CD4-positive, alpha-beta T cell treated with Interleukin-6 at 100 ng/mL for 8 hours (primary cell): ENCODE measurements at places on chromosomes 3 and 15.

DNA sequence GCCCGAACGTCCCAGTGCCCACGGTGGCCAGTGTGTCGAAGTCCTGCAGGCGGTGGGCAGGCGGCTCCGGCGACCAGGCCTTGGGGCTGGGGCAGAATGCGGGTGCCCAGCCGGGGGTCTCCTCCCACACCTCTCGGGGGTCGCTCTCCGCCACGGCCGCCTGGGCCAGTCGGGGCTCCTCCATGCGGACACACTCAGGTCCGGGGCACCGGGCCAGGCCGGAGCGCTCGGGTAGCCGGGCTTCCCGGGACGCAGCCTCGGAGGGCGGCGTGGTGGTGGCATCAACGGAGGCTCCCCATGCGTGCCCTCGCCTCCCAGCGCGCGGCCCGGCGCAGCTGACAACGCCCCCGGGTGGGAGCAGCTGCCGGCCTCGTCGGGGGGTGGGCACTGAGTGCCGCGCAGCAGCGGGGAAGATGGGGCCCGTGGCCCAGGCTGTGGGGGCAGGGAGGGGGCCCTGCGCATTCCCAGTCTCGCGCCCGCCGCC is 30.1 kb upstream of the CERS3 start:
- no peak for DNase-seq

DNA sequence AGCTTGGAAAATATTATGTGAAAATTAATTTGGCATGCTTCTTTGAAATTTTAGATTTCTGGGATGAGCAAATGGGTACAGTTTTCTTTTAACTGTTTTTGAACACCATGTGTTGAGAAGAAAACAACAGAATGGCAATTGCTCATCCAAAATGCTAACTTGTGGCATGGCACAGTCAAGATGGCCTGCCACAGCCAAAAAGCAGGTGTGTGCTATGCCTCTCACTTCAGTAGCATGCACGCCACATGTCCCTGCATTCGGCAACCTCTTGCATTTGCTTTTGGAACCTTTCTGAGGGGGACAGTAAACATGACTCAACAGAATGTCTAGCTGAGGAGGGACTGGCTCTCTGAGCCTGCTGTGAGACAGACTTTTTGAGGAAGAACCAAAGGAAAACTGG is 138.5 kb downstream of the TIGIT start:
- DNase-seq: no peak

GRCh38 chr15:61155741-61156700 is 73.1 kb downstream of the RORA start:
- DNase-seq: no peak

GRCh38 chr3:23442598-23443383 is 239.7 kb downstream of the UBE2E2 start:
- peak; percentile 31 for DNase-seq

- DNase-seq: no peak
Observed at GRCh38 chr15:69579950-69580618, 127.5 kb downstream of the RPLP1 start.

DNA sequence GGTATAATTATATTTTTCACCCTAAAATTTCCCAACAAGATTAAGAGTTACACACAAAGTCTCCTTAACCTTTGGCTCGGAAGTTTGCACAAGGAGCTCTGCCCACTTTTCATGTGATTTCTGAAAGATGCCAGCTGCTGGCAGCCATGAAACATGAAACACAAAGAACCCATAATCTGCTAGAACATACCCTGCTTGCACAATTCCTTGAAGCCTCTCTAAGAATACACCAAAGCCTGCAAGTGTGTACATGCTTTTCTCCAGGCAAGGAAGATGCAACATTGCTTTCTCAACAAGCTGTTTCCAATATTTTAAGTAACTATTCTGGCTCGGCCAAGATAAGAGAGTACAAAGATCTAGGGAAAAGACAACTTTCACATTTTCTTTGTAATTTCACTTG is 182.0 kb upstream of the WNT5A start:
- DNase-seq: no peak

GRCh38 chr15:71532994-71533393 is 277.4 kb upstream of the NR2E3 start:
- DNase-seq: no peak

DNA sequence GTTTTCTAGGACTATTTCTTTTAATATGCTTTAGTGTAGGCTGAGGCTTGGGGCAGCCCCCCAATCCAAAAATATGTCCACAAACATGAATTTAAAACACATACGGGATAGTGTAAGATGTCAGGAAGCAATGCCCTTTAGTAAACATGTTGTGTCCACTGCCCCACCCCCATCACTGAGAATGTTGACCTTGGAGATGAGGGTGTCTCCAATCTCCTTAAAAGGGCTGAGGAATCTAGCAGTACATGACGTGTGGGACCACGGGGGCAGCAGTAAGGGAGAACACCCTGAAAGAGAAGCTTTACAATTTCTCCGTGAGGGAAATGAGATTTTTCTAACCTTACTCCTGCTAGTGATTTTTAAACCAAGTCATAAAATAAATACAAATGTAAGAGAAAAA is 84.7 kb downstream of the SQOR start:
- no peak for DNase-seq

- peak; percentile 50 for DNase-seq
Observed at GRCh38 chr3:187101184-187102072, 37.9 kb downstream of the RPL39L start.

- DNase-seq: no peak
Observed at GRCh38 chr3:148727231-148727630, 29.5 kb downstream of the AGTR1 start.

DNA sequence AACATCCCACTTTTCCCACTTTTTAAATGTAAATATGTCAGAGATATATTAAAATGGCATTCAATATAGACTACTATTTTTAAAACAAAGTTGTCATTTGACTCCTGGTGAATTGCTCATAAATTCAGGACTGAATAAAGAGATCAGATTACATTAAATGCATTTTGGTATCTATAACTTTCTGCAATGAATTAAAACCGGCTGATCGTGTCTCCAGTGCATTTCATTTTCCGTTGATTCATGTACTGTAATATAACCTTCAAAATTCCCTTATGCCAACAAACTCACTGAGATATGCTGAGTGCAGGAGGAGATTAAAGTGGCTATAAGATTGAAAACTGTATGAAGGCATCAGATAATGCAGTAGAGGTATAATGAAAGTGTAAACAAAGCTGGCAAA is 361.1 kb upstream of the CDIN1 start:
- no peak for DNase-seq

DNA sequence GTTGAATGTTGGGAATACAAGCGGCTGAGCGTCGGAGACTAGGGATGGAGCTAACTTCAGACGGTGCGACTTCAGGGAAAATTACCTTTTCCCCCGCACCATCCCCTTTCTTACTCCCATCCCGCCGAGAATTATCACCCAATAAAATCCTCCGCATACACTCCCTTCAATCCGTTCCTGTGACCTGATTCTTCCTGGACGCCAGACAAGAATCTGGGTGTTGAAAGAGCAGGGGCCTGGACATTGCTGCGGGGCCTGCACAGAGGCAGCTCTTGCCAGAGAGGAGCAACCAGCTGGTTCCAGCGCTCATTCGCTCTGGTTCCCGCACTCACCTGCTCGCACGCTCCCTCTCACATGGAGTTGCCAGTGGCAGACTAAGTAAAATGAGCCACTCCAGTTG is 241.9 kb downstream of the ALCAM start:
- DNase-seq: no peak

- no peak for DNase-seq
Observed at GRCh38 chr15:45101749-45102148, 12.2 kb downstream of the DUOX2 start.

- DNase-seq: no peak
Observed at GRCh38 chr15:83578691-83579090, 75.2 kb upstream of the ADAMTSL3 start.

DNA sequence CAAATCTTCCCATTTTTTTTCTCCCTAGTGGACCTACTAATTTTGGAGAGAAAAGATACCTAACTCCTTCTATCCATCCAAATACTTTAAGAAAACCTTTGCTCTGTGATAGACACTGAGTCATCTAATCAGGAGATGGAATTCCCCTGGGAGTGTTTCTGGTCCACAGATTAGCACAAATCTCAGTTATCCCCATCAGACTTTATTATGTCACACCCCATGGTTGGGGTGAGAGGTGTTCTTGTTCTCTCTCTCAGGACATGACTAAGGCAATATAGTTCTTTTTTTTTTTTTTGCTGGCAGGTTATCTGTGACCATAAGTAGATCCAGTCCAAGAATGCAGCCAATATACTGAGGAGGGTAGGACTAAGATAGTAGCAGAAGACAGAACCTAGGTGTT is 15.8 kb downstream of the SLC9A9 start:
- DNase-seq: no peak

GRCh38 chr3:12752809-12753208 is 6.2 kb downstream of the TMEM40 start:
- no peak for DNase-seq

- DNase-seq: no peak
Observed at GRCh38 chr3:186882150-186882524, 39.6 kb downstream of the ADIPOQ start.

- no peak for DNase-seq
Observed at GRCh38 chr15:29196290-29196689, 73.3 kb downstream of the NSMCE3 start.

DNA sequence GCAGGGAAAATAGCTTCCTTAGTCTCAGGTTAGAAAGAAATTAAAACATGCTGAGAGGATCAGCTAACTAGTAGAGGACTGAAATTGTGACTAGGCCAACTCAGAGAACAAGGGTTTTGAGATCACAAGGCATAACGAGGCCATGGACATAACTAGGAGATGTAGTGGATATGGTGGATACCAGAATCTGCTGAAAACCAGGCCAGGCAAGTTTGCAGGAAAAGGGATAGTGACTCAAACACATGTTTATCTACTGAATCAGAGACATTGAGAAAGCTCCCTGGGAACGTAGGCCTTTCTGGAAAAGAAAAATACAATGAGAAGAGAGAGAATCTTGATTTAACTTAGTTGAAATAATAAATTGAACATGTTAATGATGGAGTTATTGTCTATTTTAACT is 326.5 kb upstream of the GBE1 start:
- no peak for DNase-seq

DNA sequence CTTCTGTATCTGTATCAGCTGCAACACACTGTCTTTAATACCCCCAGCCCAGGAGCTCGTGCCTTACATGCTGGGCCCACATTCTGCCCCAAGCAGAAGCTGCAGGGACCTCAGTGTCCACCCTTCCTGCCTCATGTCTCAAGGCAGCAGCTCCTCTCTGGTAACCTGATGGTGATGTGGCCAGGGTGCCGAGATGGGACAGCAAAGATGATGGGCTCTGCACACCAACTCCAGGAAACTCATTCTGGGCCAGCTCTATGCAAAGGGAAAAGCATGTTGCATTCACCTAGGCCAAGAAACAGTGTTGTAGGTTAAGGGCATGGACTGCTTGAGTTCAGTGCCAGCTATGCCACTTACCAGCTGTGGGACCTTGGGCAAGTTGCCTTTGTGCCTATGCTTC is 79.5 kb upstream of the PRR23C start:
- no peak for DNase-seq

- no peak for DNase-seq
Observed at GRCh38 chr3:40615918-40616819, 91.4 kb downstream of the ZNF621 start.

- DNase-seq: no peak
Observed at GRCh38 chr3:55180936-55181535, 253.2 kb upstream of the LRTM1 start.

DNA sequence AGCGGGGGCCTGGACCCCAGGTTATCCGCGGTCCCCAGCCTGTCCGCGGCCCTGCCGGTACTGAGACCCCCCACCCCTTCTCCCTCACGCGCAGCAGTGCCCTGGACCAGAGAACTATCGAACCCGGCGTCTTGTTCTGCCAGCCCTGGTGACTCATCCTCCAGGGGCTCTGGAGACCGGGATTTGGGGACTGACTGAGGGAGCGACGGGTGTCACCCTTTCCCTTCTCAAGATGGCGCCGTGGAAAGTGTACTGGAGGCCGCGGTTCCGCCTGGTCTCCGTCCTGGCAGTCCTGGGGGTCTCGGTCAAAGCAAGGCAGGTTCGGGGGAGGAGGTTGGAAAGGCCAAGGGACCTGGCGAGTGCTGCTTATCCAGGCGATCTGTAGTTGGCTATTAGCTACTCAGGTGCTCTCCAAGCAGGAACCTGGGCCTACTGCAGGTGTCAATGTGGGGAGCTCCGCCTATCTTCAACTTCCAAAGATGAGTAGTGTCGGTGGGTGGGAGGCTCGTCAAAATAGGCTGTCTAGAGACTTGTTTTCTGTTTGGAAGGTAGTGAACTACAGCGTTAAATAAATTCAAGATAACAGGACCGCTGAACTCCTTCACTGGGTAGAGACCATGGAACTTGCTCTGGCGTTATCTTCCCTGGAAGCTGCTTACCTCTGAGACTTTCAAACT is 790 bp downstream of the RAB5A start:
- DNase-seq: peak; percentile 34

DNA sequence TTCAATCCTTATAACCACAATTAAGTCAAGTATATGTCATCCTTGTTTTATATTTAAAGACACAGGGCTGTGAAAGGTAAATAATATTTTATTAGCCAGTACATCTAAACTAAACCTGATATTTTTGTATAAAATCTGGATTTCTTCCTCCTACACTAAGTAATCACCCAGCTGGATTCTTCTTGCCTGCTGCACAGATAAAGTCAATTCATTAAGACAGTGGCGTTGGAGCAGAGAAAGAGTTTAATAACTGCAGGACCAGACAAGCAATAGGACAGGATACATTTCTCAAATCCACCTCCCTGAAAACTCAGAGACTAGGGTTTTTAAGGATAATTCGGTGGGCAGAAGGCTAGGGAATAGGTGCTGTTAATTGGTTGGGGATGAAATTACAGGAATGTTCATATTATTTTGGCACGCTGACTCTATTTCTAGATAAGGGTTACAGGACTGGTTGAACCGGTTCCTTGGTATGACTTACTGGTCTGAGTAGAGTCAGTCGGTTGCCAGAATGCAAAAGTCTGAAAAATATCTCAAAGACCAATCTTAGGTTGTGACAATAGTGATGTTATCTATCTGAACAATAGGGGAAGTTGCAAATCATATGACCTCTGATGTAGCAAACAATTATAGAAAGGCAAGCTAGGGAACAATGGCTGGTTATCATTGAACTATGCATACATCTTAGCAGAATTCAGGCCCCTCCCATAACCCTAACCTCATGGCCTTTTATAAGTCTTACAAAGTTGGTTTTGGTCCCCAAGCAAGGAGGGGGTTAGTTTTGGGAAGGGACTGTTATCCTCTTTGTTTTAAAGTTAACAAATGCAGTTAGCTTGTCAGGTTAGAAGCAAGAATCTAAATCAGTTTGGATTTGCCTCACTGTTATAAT is 244.8 kb downstream of the ALCAM start:
- no peak for DNase-seq

- no peak for DNase-seq
Observed at GRCh38 chr3:143693506-143693905, 154.8 kb downstream of the SLC9A9 start.

GRCh38 chr15:33095641-33096040 is 98.9 kb downstream of the FMN1 start:
- no peak for DNase-seq
